ENCODE measurements at places on chromosomes 6 and 20. TPM values are rescaled to one million over a fixed set of nuclear protein-coding genes. Genes with fewer than 3 reads are reported as not detected.
A peak's percentile ranks its signal among the peaks of the same experiment; 100 is the strongest.

- peak; percentile 36 for DNase-seq
Measured at GRCh38 chr6:117505311-117505710, 22.8 kb downstream of the DCBLD1 start.

POM121L2 gene
- not detected for total RNA-seq

KCNK5 gene
- not detected for total RNA-seq

ENPP5 gene
- total RNA-seq, result 1.3 TPM

DNA sequence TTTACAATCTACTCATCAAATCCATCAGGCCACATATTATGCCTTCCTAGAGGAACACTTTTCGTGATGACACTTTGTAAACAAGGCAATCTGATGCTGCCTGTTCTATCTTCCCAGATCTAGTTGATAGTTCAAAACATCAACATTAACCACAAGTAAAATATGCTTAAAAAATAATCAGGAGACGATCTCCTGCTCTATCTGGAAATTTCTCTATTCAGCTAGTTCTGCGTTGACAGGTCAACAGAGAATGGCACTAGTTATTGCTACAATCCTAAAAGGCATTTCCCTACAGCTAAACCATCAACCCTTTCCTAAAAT, 2.1 kb downstream of the B4GALT5 start:
- no peak for DNase-seq

- DNase-seq, result peak; percentile 33
Measured at GRCh38 chr6:161409353-161409752, 135.5 kb upstream of the AGPAT4 start.

DNA sequence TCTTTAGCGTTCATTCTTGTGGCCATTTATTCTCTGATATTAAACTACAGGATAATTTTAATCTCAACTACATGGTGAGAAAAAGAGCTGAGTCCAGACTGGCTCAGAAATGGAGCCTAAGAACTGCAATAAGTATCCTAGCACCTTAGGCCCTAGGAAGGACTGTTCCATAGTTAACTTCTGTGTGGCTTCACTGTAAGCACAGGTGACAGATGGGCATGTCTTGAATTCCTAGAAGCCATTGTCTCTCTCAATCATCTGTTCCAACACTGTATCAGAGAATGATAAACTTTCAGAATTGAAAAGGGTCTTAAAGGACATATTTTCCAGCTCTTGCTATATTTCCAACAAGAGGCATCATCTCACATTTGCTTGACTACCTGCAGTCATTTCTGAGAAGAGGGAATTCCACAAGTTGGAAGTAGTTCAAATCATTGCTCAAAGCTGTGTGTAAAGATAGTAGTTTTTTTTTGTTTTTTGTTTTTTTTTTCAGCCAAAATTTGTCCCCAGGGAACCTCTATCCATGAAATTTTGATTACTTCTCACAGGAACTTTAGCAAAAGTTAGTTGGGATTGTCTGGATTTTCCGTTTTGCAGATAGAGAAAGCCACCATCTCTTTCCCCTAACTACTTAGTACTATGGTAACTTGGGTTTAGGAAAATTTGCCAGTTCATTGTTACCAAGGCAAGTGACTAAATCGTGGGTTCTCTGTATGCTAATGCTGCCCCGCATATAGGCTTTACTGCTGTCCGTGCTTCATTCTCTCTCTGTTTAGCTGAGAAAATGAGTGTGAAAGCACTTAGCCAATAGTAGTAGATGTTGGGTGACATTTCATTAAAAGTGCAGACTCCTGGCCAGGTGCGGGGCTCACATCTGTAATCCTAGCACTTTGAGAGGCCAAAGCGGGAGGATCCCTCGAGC, 47.2 kb downstream of the KCNS1 start:
- no peak for DNase-seq

IL17A gene
- total RNA-seq, result not detected

- peak; percentile 24 for DNase-seq
Measured at GRCh38 chr6:14848019-14848418, 397.9 kb upstream of the JARID2 start.

DNA sequence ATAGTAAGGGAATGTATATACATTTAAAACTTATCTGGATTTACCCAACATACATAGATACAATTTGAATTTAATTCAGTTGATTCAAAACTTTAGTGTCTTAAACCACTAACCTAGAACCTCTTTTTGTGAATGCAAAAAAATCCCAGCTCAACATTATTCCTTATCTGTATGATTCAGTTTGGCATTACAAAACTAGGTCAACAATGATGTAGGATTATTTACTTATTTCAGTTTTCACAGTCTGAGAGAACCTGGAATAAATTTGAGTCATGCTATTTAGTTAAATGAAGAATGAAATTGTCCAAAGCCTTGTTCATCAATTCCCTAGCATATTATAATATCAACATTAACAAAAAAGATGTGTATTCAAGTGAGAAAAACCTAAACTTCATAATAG, 7.4 kb upstream of the PLCB1 start:
- DNase-seq, result no peak

DNA sequence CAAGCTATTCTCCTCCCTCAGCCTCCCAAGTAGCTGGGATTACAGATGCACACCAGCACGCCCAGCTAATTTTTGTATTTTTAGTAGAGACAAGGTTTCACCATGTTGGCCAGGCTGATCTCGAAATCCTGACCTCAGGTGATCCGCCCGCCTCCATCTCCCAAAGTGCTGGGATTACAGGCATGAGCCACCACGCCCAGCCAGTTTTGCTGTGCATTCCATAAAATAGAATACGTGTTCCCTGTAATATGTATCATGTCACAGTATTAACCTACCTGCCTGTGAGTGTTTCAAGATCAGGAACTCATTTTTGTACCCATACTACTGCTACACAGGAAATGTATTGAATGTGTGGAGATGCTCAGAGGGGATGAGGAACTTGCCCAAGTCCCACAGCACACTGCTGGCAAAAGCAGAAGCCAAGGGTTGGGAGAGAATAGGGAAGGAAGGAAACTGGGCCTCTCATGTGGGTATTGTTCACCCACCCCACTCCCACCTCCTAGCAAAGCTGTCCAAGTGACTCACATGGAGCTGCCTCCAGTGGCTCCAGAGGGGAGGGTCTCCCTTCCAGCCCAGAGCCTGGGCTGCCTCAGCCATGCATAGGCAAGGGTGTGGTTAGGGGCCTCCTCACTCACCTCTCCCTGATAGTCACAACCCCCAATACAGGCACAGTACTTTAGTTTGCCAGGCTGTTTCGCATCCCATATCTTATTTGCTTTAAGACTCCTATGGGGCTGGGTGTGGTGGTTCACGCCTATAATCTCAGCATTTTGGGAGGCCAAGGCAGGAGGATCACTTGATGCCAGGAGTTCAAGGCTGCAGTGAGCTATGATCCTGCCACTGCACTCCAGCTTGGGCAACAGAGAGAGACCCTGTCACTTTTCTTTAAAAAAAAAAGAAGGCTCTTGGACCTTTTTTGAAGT, 9.4 kb downstream of the HM13 start:
- no peak for DNase-seq

STK35 gene
- 16.4 TPM for total RNA-seq

LY86 gene
- not detected for total RNA-seq

GRCh38 chr6:83872386-83873118, 13.1 kb downstream of the CYB5R4 start:
- DNase-seq, result no peak

- DNase-seq, result no peak
Measured at GRCh38 chr6:25934156-25934555, 3.7 kb upstream of the SLC17A2 start.

BMP5 gene
- not detected for total RNA-seq

DNA sequence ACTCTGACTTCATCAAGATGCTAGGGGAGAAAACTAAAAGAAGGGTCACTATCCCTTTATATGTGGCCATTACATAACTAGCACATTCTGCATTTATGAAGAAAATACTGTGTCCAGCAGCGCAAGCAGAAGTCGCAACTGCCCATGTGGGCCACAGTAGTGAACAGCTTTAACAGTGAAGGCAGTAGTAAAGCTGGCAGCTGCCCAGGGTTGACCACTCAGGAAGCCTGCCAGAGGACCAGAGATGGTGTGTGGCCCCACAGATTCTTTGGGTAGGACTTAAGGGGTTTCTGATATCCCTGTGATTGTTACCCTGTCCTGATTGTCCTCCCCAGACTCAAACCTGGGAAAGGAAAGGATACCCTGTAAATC, 88.3 kb upstream of the NT5E start:
- no peak for DNase-seq

- no peak for DNase-seq
Measured at GRCh38 chr6:46648869-46649492, 3.6 kb downstream of the CYP39A1 start.

DNA sequence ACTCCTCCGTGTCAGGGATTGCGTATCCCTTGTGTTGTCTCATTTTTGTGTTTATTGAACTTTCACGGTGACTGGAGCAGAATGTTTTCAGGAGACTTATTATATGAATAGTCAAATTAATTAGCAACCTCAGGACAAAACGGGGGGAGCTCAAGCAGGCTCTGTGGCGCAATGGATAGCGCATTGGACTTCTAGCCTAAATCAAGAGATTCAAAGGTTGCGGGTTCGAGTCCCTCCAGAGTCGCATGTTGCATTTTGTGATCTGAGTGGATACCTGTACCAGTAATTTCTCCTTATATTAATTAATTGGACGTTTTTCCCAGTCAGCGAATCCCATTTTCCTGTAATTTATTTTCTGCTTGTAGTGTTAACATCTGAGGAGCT, 89.1 kb upstream of the ZNF184 start:
- peak; percentile 31 for DNase-seq

DNA sequence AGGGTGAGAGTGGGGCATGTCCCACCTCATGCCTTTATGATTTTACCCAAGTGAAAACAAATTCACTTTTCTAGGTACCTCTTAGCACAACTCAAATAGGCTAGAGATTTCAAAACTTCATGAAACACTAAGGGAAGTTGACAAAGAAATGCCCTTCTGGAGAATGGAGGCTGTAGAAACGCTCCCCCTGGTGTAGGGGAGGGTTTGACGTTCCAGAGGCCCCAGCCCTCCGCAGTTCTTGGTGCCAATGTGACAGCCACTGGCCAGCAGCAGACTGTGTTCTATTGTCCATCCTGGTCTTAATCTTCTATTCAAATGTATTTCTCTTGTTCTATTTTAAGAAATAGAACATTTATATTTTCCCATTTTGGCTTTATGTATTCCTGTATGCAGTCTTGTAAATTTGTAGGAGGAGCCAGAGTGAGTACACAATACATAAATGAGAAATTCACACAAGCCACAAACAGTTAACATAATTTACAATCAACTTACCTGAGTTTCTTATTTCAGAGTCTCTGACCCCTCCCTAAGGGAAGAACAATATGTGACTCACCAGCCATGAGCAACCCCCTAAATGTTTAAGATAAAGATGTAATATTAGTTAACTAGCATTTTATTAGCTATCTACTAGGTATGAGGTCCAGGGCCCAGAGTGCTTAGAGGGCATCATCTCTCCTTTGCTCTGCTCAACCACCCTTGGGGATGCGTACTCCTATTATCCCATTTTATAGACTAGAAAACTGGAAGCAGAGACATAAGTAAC, 8.8 kb upstream of the MUC21 start:
- no peak for DNase-seq

GRCh38 chr6:74596588-74596987, 609.3 kb downstream of the COL12A1 start:
- no peak for DNase-seq

DNA sequence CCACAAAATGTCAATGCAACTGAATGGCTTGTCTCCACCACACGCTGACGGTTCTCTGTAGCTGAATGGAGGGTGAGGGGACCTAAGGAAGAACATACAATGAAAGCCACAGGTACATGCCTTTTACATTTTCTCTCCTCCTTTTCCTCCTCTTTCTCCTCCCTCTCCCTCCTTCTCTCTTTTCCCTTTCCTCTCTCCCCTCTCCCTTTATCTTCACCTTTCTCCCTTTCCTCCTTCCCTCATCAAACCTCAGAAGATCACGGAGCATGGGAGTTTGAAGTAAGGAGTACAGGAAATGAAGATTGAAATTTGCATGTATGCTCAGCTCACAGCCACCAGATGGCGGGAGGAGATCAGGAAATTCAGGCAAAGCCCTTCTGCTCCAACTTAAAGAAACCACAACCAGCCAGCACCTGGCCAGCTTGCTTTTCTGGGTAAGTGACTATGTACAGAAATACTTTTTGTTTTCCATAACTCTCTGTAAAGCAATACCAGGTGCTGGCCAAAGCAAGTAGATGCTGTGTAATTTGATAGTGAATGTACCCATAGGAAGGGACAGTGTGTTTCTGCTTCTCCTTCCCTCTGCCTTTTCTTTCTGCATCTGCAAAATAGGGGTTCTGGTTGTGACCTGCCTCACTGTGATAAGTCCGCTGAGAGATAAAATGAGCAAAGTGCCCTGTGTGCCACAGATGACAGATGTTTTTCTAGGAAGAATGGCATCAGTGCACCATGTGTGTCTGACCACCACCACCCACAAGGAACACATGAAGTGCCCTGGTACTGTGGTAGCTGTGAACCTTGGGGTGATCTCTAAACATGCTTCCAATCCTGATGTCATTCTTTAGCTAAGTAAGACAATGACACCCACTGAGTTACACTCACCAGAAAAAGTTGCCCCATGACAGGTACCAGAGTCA, 18.6 kb upstream of the FOXO3 start:
- peak; percentile 80 for DNase-seq

- no peak for DNase-seq
Measured at GRCh38 chr20:59784791-59785668, 148.4 kb downstream of the SYCP2 start.

- no peak for DNase-seq
Measured at GRCh38 chr6:69390125-69390524, 406.7 kb downstream of the LMBRD1 start.

DNA sequence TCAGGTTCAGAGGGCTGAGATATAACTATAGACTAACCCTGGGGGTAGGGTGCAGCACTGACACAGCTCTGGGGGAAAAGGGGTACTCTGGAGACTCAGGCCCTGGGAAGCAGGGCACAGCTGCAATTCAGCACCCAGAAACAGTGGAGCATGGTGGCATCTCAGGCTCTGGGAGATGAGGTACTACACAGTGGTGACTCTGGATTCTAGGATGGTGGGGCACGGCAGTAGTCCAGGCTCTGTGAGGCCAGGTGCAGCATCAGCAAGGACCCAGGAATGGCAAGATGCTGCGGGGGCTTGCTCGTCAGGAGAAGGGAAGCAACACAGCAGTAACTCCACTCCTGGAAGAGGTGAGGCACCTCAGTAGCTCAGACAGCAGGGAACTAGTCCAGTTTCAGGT, 271.5 kb upstream of the MOCS1 start:
- no peak for DNase-seq

DNA sequence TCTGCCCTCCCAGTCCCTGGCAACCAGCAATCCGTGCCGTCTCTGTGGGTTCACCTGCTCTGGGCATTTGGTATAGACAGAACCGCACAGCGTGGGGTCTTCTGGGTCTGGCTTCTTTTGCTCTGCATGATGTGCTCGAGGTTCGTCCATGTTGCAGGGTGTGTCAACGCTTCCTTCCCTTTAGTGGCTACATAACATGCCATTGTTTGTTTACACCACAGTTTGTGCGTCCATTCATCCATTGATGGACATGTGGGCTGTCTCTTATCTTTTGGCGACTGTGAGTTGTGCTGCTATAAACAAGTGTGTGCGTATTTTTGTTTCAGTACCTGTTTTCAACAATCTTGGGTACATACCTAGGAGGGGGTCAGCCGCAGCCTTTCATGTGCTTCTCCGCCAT, 149.5 kb upstream of the RPS6KA2 start:
- DNase-seq, result no peak
